Activated CD8-positive, alpha-beta memory T cell treated with anti-CD3 and anti-CD28 coated beads, Interleukin-2, amount 10 ng/mL, durations not matched to agents 7 days and 5 days (primary cell): ENCODE measurements at places on chromosomes 16 and 17. TPM values are rescaled to one million over a fixed set of nuclear protein-coding genes. Genes with fewer than 3 reads are reported as not detected.

GRCh38 chr17:2174468-2175293 is 119.8 kb downstream of the HIC1 start:
- no peak overlapping the region for H3K4me3 ChIP-seq
- no peaks in the 10 kb centered on the region for H3K27me3 ChIP-seq
- no peak overlapping the region for H3K27ac ChIP-seq
- peaks cover 30% of the 10 kb centered on the region for H3K36me3 ChIP-seq

GDPD3 gene
- total RNA-seq, result 8.1 TPM

DNA sequence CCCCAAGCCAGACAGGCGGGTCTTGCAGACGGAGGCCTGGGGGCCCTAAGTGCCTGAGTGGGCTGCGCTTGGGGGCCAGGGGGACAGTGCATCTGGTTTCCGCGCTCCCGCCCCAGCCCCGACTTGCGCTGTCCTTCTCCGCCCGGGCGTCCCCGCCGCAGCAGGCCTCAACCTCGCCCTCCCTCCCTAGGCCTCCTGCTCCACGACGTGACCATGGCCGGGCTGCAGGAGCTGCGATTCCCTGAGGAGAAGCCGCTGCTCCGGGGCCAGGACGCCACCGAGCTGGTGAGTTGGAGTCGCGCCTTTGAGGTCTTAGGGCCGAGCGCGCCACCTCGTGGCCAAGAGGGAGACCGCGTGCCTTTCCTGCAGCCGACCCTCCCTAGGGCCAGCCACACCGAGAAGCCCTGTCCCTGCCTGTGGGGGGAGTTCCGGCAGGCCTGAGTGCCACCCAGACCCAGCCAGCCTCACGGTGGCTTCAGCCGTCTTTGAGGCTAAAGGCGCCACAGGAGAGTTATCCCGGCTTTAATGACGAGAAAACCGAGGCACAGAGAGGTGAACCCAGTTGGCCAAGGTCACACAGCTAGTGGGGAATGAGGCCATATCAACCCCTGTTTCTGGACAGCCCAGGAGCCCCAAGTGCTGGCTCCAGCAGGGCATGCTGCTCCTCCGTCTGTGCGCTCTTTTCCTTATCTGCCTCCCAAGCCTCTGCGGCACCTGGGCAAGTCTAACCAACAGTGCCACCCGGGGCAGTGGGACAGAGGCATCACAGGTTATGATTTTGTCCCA is 12.2 kb upstream of the NDRG4 start:
- H3K27me3 ChIP-seq, result peaks cover 9% of the 10 kb centered on the region
- no peaks in the 10 kb centered on the region for H3K36me3 ChIP-seq
- H3K27ac ChIP-seq, result no peak overlapping the region
- no peak overlapping the region for H3K4me3 ChIP-seq
- H3K4me1 ChIP-seq, result no peaks in the 10 kb centered on the region
- DNase-seq, result peak; percentile 78

GRCh38 chr16:56860226-56861020 is 4.6 kb upstream of the SLC12A3 start:
- peak overlapping the region; percentile 93 for H3K27ac ChIP-seq
- no peaks in the 10 kb centered on the region for H3K36me3 ChIP-seq

UBALD2 gene
- 260 TPM for total RNA-seq

DNA sequence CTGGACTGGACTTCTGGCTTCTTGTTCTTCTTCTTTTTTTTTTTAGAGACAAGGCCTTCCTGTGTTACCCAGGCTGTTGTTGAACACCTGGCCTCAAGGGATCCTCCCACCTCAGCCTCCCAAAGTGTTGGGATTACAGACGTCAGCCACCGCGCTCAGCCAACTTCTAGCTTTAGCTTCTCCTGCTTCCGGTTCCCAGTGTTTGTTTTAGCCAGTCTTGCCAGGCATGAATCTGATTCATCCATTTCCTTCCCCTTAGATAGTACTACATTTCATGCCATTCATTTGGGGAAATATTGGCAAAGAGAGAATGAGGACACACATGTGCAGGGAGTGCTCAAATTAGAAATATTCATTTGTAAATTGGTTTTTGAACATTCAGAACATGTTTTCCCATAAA is 12.1 kb upstream of the NDUFAB1 start:
- no peaks in the 10 kb centered on the region for H3K4me1 ChIP-seq
- H3K36me3 ChIP-seq, result peaks cover 16% of the 10 kb centered on the region
- H3K4me3 ChIP-seq, result no peak overlapping the region
- no peak overlapping the region for H3K27ac ChIP-seq
- no peak for DNase-seq
- no peaks in the 10 kb centered on the region for H3K27me3 ChIP-seq

DNA sequence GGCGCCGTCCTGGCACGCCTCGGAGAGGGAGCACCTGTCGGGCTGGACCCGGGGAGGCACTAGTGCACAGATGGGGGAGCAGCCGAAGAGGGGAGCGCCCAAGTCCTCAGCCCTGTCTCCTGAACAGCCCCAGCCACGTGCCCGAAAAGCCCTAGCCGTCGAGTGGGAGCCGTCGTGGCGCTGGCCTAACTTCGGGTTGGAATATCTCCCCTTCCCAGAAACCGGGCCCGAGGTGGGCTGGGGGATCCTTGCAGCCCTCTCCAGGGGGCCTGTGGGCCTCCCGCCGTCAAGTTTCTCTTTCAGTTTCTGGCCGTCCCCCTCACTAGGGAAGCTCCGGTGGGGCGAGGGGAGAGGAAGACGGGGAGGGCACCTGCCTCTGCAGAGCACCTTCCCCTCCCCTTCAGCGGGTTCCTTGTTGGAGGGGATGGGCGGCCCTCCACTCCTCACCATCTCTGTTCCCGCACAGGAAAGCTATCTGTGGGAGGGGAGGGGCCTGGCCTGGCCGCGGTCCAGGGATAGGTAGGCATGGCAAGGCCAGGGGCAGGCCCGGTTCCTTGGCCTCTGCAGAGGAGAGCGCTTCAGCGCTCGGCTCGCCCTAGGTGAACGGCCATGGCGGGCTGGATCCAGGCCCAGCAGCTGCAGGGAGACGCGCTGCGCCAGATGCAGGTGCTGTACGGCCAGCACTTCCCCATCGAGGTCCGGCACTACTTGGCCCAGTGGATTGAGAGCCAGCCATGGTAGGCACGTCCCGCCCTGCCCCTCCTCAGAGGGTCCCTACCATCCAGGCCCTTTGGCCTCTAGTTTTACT is 709 bp downstream of the STAT5A start:
- H3K36me3 ChIP-seq, result peaks cover 16% of the 10 kb centered on the region
- no peaks in the 10 kb centered on the region for H3K27me3 ChIP-seq
- peak overlapping the region; percentile 84 for H3K27ac ChIP-seq

GLG1 gene
- total RNA-seq, result 74.0 TPM

DNA sequence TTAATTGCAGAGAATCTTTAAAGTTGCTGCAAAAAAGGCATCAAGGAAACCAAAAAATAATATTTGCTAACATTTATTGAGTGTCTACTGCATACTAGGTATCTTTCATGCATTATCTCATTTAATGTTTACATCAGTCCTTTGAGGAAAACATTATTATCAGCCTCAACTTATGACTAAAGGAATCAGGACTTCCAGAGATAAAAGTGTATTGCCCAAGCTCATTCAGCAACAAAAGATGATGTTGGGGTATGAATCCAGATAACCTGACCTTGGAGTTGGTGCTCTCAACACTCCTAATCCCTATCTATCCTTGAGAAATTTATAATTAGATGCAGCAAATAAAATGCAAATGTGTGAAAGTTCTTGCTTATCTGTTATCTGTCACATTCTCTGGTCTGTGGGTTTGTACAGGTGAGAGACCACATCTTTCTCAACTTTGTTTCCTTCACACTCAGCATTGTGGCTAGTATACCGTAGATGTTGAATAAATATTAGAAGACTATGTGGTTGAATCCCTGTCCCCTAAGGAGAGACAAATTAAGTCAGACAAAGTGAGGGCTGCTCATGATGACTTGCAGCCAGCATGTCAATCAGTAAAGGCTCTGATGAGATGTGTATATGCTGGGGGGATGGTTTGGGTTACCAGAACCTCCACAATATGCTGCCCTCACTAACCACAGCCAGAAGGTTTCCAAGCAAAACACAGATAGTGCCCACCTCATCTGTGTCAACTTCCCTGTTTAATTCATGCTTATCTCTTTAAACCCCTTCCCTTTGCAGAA is 82.6 kb downstream of the NOG start:
- no peak for DNase-seq
- peaks cover 29% of the 10 kb centered on the region for H3K27me3 ChIP-seq
- H3K27ac ChIP-seq, result no peak overlapping the region

- H3K27ac ChIP-seq, result no peak overlapping the region
- H3K27me3 ChIP-seq, result no peaks in the 10 kb centered on the region
- H3K36me3 ChIP-seq, result no peaks in the 10 kb centered on the region
- DNase-seq, result no peak
- H3K4me1 ChIP-seq, result no peaks in the 10 kb centered on the region
Measured at GRCh38 chr17:13265311-13265710, 247.5 kb upstream of the ELAC2 start.

CACNG3 gene
- not detected for total RNA-seq

GRCh38 chr16:79128706-79129105 is 471.8 kb downstream of the MAF start:
- H3K36me3 ChIP-seq, result no peaks in the 10 kb centered on the region
- no peaks in the 10 kb centered on the region for H3K27me3 ChIP-seq
- H3K4me3 ChIP-seq, result no peak overlapping the region
- H3K27ac ChIP-seq, result no peak overlapping the region
- no peaks in the 10 kb centered on the region for H3K4me1 ChIP-seq

GRCh38 chr16:29994600-29995323 is 655 bp downstream of the HIRIP3 start:
- DNase-seq, result peak; percentile 85
- peaks cover 34% of the 10 kb centered on the region for H3K4me1 ChIP-seq
- peak overlapping the region; percentile 98 for H3K4me3 ChIP-seq
- peaks cover 37% of the 10 kb centered on the region for H3K36me3 ChIP-seq
- no peaks in the 10 kb centered on the region for H3K27me3 ChIP-seq

DNA sequence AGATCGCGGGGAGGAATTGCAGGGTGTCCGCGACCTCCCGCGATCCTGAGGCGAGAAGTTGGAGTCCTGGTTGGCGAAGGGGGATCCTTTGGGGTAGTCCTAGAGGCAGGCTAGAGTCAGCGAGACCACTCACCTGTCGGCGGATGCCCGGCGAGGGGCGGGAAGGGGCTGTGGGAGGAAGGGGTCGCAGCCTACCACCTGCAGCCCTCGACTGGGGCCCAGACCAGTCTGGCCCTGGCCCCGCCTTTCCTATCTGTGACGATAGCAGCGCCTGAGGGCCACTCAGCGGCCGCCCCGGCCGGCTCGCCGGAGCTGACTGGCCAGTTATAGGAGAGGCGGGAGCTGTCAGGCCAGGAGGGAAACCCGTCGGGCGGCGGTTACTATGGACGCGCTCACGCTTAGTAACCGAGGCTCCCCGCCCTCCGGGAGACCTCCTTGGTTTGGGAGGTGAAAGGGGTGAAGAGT is at the start of gene TEKT3:
Gene TEKT3 (minus strand): TSS at position 213 of the 465 bp plus-strand sequence. CDS start 10,012 bp downstream, outside the sequence.
- H3K4me3 ChIP-seq, result no peak within 1 kb of the TSS
- no peak for DNase-seq
- peaks cover 64% of the 10 kb centered on the region for H3K27me3 ChIP-seq
- H3K27ac ChIP-seq, result no peak within 1 kb of the TSS

GRCh38 chr17:19411631-19412030 is 599 bp downstream of the RNF112 start:
- H3K4me1 ChIP-seq, result no peaks in the 10 kb centered on the region
- H3K36me3 ChIP-seq, result no peaks in the 10 kb centered on the region
- DNase-seq, result no peak
- H3K27ac ChIP-seq, result no peak overlapping the region
- H3K27me3 ChIP-seq, result peaks cover 2% of the 10 kb centered on the region
- H3K4me3 ChIP-seq, result no peak overlapping the region

DNA sequence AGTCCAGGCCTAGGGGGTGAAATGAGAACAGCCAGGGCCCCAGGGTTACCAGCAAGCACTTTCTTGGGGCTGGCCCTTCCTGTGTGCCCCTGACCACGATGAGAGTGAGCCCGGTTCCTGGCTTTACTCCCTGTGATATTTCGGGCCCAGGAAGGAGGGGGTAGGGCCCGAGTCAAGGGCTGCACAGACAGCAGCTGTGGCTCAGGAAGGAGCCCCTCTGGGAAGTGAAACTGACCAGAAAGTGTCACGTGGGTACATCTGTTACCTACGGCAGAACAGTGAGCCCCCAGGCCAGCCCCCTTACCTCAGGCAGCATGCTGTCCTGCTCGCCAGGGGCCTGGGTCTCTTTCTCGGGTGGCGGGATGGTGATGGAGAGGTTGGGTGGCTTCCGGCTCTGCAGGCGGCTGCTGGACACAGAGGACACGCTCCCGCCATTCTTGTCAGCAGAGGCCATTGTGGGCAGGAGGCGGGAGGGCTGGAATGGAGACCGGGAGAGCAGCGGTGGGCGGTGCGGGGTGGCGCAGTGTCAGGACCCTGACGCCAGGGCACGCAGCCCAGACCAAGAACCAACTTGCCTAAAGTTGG is 13.8 kb downstream of the AANAT start:
- peaks cover 22% of the 10 kb centered on the region for H3K4me1 ChIP-seq
- H3K36me3 ChIP-seq, result peaks cover 3% of the 10 kb centered on the region
- peak; percentile 39 for DNase-seq
- H3K27ac ChIP-seq, result peak overlapping the region; percentile 63

- peak; percentile 77 for DNase-seq
- peaks cover 34% of the 10 kb centered on the region for H3K4me1 ChIP-seq
- H3K36me3 ChIP-seq, result no peaks in the 10 kb centered on the region
- H3K4me3 ChIP-seq, result peak overlapping the region; percentile 53
Measured at GRCh38 chr17:32503251-32504165, 16.7 kb downstream of the CDK5R1 start.

GRCh38 chr16:29910819-29911675 is 10.8 kb downstream of the ASPHD1 start:
- H3K27me3 ChIP-seq, result no peaks in the 10 kb centered on the region
- H3K27ac ChIP-seq, result no peak overlapping the region
- no peak overlapping the region for H3K4me3 ChIP-seq
- H3K4me1 ChIP-seq, result no peaks in the 10 kb centered on the region
- H3K36me3 ChIP-seq, result peaks cover 6% of the 10 kb centered on the region
- no peak for DNase-seq

GRCh38 chr17:73301369-73301768 is 10.4 kb downstream of the CDC42EP4 start:
- no peak overlapping the region for H3K4me3 ChIP-seq
- peaks cover 3% of the 10 kb centered on the region for H3K27me3 ChIP-seq
- H3K27ac ChIP-seq, result no peak overlapping the region
- peaks cover 1% of the 10 kb centered on the region for H3K4me1 ChIP-seq

RNF222 gene
- 0.20 TPM for total RNA-seq

GRCh38 chr17:80187090-80187489 is 17.3 kb downstream of the CARD14 start:
- no peak overlapping the region for H3K4me3 ChIP-seq
- peaks cover 12% of the 10 kb centered on the region for H3K27me3 ChIP-seq
- no peak for DNase-seq
- no peaks in the 10 kb centered on the region for H3K36me3 ChIP-seq
- no peak overlapping the region for H3K27ac ChIP-seq

DNA sequence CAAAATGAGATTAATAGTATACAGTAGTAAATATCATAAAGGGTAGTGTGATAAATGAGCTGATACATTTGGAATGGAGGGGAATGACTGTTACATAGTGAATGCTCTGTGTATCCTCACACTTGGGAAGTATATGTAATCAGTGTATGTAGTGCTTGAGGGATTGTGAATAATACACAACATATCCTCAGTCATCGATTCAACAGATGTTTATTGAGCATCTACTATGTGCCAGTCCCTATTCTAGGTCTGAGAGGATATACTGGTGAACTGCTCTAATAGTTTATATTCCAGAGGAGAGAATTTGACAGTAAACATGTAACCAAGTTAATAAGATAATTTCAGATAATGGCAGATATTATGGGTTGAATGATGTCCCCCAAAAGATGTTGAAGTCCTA is 3.4 kb upstream of the BECN1 start:
- H3K27ac ChIP-seq, result no peak overlapping the region
- H3K36me3 ChIP-seq, result peaks cover 3% of the 10 kb centered on the region
- no peak overlapping the region for H3K4me3 ChIP-seq
- H3K27me3 ChIP-seq, result peaks cover 12% of the 10 kb centered on the region
